ENCODE measurements at places on chromosomes 7 and 10.

- no peak for DNase-seq
Observed at GRCh38 chr10:8410506-8410905, 356.0 kb downstream of the GATA3 start.

DNA sequence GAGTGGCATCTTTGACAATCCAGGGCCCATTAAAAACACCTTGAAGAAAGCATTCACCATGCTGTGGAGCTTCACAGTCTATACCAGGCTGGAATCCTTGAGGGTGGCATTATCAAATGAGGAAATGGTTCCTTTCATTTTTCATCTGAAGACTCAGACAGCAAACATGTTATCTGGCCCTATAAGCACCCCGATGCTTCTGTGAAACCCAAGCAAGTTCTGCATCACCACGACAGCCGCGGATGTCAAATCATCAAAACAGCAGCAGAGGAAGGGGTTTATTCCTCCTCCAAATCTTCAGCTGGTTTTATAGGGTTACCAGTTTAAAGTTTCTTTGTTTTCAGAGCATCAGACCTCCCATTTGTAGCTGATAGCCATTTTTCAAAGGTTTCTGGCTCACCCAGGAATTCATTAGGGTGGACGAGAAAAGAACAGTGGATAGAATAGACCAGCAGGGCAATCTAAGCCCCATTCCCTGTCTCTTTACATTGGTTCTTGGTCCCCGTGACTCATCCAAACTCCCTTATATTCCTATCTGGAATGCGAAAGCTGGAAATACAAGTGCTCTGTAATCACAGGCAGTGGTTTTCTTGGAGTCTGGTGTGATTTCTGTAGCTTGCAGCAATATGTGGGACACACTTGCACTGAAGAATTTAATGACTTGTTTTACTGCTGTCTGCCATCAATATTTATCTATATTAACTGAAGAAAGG, 217.9 kb downstream of the SKAP2 start:
- DNase-seq, result no peak

DNA sequence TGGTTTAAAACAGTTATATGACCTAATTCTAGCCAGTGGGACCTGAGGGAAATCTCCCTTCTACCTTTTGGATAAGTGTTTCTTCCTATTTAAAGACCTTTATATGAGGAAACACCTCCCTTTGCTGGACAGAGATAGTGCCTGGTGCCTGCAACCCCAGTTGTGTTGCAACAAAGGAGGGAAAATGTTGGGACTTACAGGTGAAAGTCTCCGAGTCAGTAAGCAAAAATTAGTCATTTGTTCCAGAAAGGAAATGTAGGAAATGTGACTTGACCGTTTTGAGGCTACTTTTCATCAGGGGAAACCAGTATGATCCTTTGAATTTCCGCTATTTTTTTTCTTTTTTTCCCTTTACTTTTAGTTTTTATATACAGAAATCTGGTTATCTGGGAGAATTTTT, 165.5 kb downstream of the DKK1 start:
- DNase-seq, result no peak

GRCh38 chr10:5760515-5760914, 52.7 kb downstream of the GDI2 start:
- no peak for DNase-seq

- DNase-seq, result no peak
Observed at GRCh38 chr7:41467596-41467995, 235.3 kb downstream of the INHBA start.

Data from stimulated activated CD8-positive, alpha-beta memory T cell treated with anti-CD3 and anti-CD28 coated beads, Interleukin-7, amount 100 ng/mL, for 4 hours (primary cell).